Spleen (tissue), 13 donors: ENCODE measurements at places on chromosomes 2 and 18. TPM values are rescaled to one million over a fixed set of nuclear protein-coding genes. Genes with fewer than 3 reads are reported as not detected.

The EDAR gene
- 0.14 TPM for total RNA-seq

The CNNM4 gene
- total RNA-seq, result 14.4 TPM

The DSG4 gene
- not detected for total RNA-seq

The PLA2R1 gene
- 17.0 TPM for total RNA-seq

The DUSP2 gene
- 47.7 TPM for total RNA-seq

The TDRD15 gene
- 0.94 TPM for total RNA-seq

The ITPRID2 gene
- total RNA-seq, result 120 TPM

The ANKRD30B gene
- not detected for total RNA-seq

The POU3F3 gene
- total RNA-seq, result not detected

The LONRF2 gene
- total RNA-seq, result 1.1 TPM

The UPP2 gene
- not detected for total RNA-seq

DNA sequence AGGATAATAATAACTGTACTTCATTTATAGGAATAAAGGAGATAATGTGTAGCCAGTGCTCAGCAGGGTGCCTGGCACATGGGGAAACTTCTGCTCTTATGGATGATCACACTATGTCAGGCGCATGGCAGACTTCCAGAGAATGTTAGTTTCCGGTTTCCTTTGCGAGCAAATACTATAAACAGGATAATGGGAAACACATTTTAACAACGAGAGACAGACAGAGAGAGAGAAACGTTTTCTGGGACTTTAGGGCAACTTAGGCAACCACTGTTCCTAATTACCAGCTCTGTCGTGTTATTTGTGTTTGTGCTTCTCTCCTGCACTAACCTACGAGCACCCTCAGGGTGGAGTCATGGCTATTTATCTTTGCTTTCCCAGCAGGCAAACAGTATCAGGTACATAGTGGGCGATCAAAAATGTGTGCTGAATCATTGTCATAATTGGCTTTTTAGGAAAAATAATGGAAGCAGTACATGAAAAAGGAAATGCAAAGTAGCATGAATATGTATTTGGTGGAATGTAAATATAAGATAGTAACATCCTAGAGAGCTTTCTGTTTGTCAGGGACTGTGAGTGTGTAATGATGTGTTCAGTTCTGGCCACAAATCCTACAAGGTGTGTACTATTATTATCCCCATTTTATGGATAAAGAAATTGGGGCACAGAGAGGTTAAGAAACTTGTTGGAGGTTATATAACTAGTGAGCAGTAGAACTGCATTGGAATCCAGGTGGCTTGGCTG is 36.8 kb upstream of the IGFBP2 start:
- DNase-seq, result no peak

GRCh38 chr18:22391407-22392345 is 26.0 kb downstream of the CTAGE1 start:
- no peak for DNase-seq

DNA sequence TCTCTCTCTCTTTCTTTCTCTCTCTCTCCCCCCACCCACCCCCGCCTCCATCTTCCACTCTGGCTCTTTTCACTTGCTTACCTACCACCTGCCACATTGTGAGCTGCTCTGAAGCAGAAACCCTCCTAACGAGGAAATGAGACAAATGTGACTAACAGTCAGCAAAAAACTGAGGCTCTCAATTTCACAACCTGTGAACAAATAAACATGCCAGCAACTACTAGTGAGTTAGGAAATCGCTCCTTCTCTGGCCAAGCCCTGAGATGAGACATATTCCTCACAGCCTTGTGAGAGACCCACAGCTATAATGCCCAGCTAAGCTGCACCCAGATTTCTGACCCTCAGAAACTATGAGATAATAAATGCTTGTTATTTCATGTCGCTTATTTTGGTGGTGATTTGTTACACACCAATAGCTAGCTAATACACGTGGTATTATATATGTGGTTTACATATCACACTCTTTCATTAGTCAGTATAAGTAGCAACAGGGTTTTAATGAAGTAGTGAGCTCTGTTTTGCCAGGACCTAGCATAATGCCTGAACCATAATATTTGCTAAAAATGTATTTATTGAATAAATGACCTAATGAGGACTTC is 8.4 kb upstream of the ZNF521 start:
- DNase-seq, result no peak

DNA sequence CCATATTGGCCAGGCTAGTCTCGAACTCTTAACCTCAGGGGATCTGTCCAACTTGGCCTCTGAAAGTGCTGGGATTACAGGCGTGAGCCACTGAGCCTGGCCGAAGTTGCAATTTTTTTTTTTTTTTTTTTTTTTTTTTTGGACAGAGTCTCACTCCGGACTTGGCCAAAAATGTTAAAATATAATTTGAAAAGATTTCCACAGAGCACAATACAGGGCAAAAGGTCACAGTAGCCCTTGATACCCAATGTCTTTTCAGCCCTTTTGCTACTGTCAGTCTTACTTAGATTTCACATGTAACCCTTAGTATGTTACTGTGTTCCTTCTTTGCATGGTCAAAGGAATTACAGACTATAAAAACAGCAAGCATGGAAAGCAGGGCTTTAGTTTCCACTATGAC is 42.6 kb upstream of the MAPRE2 start:
- no peak for DNase-seq

GRCh38 chr2:231392431-231393148 is 2.9 kb upstream of the B3GNT7 start:
- no peak for DNase-seq

DNA sequence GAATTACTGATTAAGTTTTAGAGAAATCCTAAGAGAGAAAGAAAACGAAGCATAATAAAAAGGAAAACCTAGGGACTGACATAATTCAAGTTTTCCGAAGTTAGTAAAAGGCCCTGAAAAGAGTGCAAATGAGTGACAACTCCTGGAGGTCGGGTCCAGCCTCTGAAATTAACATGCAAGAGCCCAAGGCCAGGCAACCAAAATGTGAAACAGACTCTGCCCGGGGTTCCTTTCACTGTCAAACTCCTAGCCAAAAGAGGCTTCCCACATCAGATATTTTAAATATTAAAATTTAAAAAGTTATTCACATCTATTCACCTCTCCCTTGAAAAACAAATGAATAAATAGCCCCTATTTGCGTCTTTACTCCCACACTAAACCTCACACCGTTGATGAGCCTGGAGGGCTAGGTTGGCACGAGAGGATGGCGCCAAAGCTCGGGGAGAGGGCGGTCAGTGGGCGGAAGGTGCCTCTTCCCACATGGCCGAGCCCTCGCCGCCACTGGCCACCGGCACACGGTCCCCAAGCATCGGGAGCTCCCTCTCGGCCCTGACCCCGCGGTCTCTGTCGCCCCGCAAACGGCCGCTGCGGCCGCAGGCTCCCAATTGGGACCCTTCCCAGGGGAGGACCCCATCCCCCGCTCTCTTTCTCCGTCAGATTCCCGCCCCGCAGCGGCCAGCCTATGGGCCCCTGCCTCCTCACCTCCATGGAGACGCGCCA is 630 bp downstream of the PPM1G start:
- DNase-seq, result no peak

- DNase-seq, result peak; percentile 90
Observed at GRCh38 chr2:96869822-96870625, at the start of gene SEMA4C. SEMA4C (minus strand) TSS chr2:96870080; CDS start chr2:96867886, 2,194 bp downstream.

GRCh38 chr18:9413576-9413975 is 61.7 kb upstream of the RALBP1 start:
- DNase-seq, result no peak

DNA sequence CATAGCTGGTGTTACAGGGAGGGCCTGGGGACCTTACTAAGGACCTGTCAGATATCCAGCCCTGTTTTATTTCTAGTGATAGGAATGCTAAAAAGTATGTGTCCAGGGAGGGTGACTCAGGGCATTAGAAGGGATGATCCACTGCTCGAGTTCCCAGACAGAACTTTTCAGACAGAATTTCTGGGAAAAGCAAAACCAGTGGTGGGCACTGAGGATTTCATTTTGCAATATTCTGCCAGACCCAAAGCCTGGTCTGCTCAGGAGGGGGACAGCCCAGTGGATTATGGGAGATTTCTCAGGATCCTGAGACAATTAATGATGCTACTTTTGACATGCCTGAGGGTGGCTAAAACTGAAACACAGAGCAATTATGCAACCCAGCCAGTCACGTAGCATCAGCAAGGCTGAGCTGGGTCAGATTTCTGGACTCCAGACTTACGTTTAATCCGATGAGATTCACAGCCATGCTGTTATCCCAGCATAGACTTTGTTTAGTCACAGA is 4.7 kb upstream of the KCNE4 start:
- DNase-seq, result no peak

DNA sequence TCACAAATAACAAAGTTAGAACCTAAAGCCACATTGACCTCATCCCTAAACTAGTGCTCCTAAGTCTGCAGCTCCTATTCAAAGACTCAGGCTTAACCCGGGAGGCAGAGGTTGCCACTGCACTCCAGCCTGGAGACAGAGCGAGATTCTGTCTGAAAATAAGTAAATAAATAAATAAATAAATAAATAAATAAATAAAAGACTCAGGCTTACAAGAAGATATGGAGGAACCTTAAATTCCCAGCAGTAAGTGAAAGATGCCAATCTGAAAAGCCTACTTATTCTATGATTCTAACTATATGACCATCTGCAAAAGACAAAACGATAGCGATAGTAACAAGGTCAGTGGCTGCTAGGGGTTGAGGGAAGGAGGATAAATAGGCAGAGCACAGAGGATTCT is 101.7 kb downstream of the DDX1 start:
- DNase-seq, result no peak

GRCh38 chr2:25489631-25490030 is 147.9 kb upstream of the DNMT3A start:
- DNase-seq, result no peak

GRCh38 chr18:75107931-75108276 is 101.0 kb downstream of the PTGR3 start:
- DNase-seq, result no peak

GRCh38 chr2:17228461-17228860 is 289.8 kb downstream of the RAD51AP2 start:
- DNase-seq, result no peak

DNA sequence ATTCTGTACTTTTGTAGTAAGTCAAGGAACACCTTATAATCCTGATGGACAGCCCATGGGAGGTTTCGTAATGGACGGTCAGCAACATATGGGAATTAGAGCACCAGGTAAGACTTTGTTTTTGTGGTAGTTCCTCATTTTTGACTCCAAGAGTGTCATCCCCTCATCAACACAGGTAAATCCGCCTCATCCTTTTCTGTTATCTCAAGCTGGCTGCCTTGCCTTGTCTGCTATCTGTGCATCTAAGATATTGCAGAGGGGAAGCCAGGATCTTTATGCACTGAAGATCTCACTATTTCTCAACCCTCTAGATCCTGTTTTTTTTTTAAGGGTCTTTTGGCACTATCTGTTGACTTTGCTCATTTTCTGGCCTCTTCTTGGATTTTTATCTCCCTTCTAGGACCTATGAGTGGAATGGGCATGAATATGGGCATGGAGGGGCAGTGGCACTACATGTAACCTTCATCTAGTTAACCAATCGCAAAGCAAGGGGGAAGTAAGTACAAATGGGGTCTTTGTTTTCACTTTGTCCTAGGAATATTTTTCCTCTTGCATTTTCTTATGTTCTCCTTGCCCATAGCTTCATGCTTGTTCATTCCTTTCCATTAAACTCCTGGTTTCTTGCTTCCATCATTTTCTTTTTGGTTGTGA is 133.8 kb downstream of the MEIS1 start:
- DNase-seq, result no peak

DNA sequence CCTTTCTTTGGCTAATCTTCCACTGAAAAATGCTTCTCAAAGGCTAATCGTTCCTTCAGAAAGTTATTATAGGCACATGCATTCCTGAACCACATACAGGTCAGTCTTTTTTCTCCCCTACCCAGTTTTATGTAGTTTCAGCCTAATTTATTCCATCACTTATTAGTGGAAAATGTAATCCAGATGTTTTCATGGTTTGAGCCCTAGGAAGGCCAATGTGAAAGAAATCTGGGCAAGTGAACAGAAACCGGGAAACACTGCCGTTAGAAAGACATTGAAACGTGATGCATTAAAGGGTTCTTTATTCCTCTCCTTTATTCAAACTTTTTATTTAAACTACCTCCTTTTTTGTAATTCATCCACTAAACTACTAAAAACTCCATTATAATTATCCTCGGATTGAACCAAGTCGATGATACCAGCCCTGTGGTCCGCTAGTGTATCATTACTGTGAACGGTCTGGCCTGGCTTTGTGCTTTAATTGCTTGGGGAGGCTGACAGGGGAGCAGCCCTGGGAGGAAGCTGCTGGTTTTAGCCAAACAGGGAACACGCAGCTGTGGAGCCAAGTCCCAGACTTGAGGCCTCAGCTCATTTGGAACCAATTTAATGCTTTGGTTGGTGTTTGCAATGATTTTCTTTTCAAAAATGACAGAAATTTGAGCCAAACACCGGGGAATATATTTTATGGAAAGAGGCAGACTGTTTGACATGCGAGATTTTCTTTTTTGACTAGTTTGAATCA is 149.2 kb downstream of the ARHGAP28 start:
- no peak for DNase-seq

- DNase-seq, result no peak
Observed at GRCh38 chr2:105797298-105797819, 52.6 kb downstream of the NCK2 start.

GRCh38 chr18:25262920-25263319 is 89.0 kb downstream of the ZNF521 start:
- no peak for DNase-seq

GRCh38 chr18:54205959-54206358 is 18.5 kb downstream of the MBD2 start:
- DNase-seq, result no peak

DNA sequence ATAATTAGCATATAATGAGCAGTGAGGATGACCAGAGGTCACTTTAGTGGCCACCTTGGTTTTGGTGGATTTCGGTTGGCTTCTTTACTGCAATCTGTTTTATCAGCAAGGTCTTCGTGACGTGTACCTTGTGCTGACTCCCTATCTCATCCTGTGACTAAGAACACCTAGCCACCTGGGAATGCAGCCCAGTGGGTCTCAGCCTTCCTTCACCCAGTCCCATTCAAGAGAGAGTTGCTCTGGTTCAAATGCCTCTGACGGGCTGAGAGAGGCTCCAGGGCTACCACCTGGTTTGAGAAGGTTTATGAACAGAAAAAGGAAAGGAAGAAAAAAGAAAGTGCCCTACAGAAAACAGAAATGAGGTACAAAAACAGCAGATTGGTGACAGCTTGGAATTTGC is 738.7 kb downstream of the SOCS6 start:
- no peak for DNase-seq

GRCh38 chr2:221958224-221958623 is 340.6 kb downstream of the PAX3 start:
- DNase-seq, result no peak

GRCh38 chr2:179424571-179424970 is 159.9 kb upstream of the SESTD1 start:
- no peak for DNase-seq

DNA sequence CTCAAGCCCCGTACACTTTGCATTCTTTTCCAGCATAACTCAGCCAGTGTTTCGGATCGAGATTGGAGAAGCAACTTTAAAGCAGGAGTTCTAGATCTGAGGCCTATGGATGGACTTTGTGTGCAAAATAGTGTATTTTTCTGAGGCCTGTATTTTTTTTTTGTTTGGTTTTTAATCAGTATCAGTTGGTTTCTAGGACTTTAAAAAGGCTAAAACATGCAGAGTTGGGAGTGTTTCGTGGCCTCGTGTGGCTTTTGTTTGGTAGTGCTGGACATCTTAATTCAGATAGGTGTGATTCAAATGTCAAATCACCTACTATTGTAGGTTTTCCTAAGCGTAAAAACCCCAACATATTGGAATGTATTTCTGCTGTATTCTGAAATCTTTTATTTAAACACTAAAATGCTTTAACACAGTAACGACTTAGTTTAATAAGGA is 282 bp upstream of the PUS10 start:
- no peak for DNase-seq

GRCh38 chr2:162090109-162090508 is 16.1 kb upstream of the DPP4 start:
- no peak for DNase-seq
